IMR-90 (cell line): ENCODE measurements at places on chromosomes 13 and 19. TPM values are rescaled to one million over a fixed set of nuclear protein-coding genes. Genes with fewer than 3 reads are reported as not detected.
A peak's percentile ranks its signal among the peaks of the same experiment; 100 is the strongest.

BLOC1S3 gene
- 0.83 and 1.1 TPM in 2 replicates for total RNA-seq

ZNF490 gene
- total RNA-seq: 8.1 and 9.0 TPM in 2 replicates

ZNF536 gene
- not detected in 2 replicates for total RNA-seq

ZNF546 gene
- total RNA-seq: 5.8 and 6.5 TPM in 2 replicates

ERICH6B gene
- total RNA-seq: not detected in 2 replicates

MAP4K1 gene
- total RNA-seq: not detected in 2 replicates

OLFM2 gene
- 2.2 and 2.7 TPM in 2 replicates for total RNA-seq

CEBPG gene
- total RNA-seq: 14.3 and 21.1 TPM in 2 replicates

DNA sequence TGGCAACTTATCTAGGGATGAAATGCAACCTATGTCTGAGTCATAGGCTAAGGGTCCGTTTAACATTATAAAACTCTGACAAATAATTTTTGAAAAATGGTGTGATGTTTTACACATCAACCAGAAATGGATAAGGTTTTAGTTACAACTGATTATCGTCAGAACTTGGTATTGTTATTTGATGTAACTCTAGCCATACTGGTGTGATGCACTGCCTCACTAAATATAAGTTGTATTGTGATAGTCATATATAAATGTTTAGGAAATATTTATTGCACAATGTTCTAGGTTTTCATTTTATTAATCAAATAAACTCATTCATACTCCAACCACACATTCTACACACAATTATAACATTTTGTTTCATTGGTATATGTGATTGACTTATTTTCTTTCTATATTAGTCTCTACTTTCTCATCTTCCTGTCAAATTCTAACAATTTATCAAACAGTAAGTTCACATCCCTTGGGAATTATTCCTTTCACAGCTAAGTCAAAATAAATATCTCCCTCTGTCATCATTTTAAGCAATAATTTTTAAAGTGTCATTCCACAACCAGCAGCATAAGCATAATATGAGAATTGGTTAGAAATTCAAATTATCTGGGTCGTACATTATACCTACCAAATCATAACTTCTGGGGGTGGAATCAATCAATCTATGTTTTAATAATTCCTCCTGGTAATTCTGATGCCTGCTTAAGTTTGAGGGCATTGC lies 873.9 kb downstream of the SLITRK1 start:
- DNase-seq: no peak

DNA sequence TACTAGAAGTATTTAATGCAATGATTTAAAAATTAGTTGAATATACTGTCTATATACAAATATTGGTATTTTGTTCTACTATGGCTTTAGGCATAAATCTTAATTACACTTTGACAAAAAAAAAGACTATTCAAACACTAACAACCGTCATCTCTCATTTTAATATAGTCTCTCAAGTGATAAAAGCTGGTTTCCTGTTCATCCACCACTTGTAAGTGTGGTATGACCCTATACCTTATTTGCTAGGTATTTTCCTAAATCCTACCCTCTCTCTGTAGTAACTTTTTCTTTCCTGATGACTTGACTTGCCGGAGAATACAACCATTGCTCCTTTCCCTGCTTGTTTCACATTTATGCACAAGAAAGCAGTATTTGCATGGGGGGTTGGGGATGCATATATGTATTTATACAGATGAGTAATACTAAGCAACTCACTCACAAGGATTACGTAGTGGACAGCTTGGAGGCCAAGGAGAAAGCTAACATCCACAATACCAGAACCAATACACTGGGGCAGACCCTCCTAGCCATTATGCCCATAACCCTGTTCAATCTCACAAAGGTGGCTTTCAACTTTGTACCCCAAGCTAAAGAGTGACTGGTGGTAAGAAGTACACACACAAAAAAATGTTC lies 12.7 kb upstream of the EFNB2 start:
- peak; percentile 78 for DNase-seq

DNA sequence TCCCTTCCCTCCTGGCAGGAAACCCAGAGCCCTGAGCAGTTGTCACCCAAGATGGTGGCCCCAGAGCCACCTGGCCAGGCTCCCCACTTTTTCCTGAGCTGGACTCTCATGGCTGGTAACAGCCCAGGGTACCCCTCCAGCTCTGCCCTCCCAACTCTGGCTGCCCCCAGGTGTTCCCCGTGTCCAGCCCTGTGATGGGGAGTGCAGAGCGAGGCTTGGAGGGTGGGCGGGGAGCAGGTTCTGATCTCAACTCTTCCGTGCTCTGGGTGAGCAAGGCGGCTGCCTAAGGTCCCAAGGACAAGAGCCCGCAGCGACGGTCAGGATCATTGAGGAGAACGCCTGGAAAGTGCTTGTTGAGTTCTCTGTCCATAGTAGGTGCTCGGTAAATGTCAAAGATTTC lies 54.7 kb upstream of the GAS6 start:
- DNase-seq: no peak

DNA sequence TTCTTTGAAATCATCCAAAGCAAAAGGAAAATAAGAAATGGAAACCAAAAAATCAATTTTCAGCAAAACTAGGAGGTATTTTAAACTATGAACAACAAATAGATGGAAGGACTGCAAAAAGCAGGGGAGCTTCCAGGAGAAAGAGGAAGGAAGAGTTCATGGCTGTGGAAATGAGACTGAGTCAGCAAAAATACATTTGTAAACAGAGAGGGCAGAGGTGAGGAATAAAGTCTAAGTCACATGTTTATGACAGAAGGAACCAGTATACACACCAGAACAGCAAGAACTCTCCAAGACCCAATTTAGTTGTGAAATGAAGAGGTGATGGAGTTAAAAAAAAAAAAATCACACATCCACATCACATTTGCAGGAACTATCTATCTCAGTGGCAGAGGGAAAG lies 69.6 kb downstream of the RNASEH2B start:
- DNase-seq: no peak

DNA sequence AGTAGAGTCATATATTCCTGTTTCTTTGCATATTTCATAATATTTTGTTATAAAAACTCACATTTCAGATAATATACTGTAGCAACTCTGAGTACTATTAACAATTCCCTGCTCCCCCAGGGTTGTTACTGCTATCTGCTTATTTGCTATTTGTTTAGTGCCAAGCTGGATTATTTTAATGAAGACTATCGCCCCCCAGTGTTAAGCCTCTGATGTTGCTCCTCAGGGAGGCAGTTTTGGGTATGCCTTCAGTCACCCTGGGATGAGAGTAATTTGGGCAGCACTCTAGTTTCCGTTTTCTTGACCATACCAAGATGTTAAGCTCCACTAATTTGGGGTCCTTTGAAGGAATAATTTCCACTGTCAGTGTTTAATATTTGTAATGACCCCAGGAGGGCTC lies 46.0 kb downstream of the MICU2 start:
- DNase-seq: no peak

DNA sequence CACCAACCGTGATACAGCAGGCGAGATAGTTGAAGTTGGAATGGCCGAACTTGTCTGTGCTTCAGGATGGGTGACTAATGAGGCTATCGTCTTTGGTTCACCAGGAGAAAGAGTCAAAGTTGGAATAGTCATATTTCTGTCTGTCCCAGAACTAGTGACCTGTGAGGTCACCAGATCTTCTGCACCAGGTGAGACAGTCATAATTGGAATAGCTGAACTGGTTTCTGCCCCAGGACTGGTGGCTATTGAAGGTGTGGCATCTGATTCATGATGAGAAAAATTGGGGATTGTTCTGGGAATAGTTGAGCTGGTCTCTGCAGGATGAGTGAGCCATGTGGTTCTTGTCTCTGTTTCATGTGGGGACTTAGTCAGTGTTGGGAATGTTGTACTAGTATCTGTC lies 71.6 kb downstream of the MUC16 start:
- no peak for DNase-seq

- no peak for DNase-seq
Measured at GRCh38 chr13:109235901-109236300, 550.5 kb downstream of the IRS2 start.

DNA sequence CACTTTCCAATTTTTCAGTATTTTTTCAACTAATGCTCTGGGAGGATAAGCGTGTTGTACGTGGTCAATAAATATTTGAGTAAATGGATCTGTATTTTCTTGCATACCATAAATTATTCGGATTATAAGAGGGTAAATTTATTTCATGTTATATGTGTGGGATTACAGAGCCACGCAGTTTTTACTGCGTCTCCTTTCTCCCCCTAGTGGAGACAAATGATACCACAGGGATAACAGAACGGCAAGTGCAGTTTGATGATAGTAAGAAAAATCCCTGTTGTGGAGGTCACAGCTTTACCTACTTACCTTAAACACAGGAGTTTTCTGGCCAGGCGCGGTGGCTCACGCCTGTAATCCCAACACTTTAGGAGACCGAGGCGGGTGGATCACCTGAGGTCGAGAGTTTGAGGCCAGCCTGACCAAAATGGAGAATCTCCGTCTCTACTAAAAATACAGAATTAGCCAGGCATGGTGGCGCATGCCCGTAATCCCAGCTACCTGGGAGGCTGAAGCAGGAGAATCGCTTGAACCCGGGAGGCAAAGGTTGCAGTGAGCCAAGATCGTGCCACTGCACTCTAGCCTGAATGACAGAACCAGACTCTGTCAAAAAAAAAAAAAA lies 16.8 kb downstream of the MBD3L2B start:
- DNase-seq: peak; percentile 18

- DNase-seq: no peak
Measured at GRCh38 chr19:58571575-58571947, 1.6 kb downstream of the MZF1 start.

DNA sequence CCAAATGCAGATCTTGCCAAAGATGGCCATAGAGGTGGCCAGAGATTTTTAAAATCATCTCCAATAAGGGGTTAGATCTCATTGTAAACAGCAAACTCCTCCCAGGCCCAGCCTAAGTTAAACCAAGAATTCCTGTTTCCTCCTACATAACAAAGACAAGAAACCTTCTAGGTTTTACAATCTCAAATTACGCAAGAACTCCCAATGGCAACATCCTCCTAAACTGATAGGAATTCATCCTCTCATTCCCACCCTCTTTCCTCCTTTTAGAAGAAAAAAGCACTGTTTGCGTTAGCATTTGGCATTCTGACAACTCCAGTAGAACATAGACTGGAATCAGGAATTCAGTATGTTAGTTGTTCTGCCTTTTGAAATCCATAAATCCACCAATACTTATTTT lies 14.6 kb downstream of the PROSER1 start:
- DNase-seq: peak; percentile 69

DNA sequence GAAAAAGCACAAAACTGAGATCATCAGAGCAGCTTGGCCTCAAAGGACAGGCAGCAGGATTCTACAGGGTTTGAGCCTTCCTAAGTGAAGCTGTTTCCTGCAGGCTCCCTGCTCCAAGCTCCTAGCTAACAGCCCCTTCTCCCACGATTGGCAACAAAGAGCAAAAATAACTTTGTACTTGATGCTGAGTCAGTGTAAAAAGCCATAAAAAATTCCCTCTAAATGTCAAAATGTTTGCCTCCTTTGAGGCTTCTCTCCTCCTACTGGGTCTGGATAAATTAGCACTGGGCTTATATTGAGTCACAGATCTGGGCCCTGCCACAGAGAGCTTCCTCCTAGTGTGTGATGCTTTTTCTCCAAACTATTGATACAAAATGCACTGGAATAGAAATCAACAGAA lies 153.3 kb downstream of the TNFRSF19 start:
- peak; percentile 78 for DNase-seq

DNA sequence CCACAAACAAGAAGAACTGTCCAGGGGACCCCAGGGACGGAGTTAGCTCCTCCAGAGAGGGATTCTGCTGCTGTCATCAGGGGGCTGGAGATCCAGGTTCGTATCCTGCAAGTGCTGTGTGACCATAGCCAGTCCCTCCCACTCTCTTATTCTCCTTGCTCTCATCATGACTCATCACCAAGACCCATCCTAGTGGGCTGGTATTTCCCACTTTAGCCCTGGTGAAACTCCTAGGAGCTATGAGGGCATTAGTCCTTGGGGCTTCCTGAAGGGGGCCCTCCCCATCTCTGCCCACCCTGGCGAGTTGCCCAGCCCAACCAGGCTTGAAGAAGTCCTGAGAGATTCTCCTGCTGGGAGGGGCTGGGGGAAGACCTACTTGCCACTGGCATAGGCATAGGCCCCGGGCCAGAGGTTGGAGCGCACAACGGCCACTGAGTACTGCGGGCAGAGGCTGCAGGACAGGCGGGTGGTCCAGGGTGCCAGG lies 7.5 kb upstream of the DMWD start:
- peak; percentile 71 for DNase-seq

GRCh38 chr13:70237131-70237530 lies 128.9 kb upstream of the KLHL1 start:
- DNase-seq: no peak

DNA sequence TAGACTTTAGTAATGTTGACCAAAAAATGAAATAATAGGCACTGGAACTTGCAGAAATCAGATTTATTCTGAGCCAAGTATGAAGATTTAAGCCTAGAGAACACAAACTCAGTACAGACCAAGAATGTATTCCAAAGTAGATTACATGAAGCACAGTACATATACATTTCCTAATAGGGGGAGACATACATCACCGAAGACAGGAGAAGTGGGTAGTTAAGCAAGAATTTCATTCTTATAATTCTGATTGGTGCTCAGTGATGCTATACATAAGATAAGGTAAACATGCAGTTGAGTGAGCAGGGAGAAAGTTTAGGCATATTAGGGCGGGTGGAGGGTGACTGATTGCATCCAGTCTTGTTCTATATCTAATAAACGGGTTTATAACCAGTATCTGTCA lies 2218.8 kb downstream of the PCDH9 start:
- DNase-seq: no peak

GRCh38 chr19:2327773-2328400 lies 499 bp downstream of the LSM7 start:
- DNase-seq: peak; percentile 81

GRCh38 chr13:99658261-99658991 lies 157.2 kb downstream of the TM9SF2 start:
- peak; percentile 25 for DNase-seq
